ENCODE measurements at places on chromosomes 6 and 20.

DNA sequence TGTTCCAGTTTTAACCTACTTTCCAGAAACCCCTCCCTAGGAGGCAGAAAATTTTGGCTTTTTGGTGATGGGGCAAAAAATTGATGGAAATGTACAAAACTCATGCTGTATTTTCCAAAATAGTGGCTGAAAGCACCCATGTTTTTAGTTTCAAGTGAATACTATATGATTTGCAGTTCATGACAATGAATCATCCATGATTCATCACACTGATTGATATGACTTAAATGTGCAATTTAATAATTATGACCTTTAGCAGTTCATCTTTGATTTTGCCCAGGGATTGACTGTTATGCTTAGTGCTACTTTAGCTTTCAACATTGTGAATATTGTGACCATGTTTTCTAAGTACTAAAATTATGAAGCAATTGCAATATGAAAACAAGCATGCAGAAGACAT, 478.7 kb downstream of the HTR1B start:
- DNase-seq = no peak

DNA sequence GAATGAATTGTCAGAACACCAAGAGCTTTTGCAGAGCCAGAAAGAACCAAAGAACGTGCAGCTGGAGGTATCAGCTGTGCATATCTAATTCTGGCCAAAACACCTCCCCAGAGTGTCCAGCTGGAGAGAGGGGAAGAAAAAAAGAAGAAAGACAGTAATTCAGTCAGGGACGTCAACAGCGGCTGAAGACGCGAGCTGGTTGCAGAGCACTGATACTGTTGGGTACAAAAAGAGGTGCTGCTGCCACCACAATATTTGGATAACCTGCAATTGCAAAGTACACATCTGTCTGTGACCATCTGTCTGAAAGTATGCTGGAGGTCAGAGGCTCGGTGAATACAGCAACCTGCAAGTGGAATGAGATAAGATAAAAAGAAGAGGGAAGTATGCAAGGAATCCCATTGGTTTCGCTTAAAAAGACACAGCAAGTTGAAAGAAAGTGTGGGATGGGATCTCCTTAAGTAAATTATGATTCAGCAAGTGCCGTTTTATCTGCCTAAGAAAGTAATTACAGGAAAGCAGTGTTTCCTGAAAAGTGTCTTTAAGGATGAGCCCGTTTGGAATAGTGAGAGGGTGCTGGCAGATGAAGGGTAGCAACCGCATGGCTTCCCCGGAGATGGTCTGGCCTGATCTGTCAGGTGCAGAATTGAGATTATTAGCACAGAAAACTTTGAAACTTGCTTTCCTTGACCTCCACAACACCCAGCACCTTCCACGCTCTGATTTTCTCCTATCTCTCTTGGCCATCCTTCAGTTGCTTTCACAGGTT, 189.9 kb upstream of the PRDM1 start:
- no peak for DNase-seq

DNA sequence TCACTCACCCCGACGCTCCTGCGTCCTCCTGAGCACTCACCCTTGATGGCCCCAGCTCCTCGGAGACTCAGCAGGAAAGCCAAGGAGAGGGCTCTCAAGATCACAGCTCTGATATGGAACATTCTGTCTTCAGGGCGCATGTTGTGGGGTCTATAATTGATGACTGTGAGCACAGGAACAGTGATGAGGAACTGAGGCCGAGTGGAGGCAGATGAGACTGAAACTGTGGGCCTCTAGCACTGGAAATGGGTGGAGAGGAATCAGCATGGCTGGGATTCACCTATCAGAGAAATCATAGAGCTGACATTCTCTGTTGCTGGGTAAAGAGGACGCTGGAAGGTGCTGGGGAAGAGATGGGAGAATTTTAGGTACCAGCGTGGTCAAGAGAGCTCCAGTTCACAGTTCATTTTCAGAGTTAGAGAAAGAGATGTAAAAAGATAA, at the start of gene HLA-DPA1:
Gene HLA-DPA1, minus strand, starts transcription at position 219 of the 441 bp plus-strand sequence.
- no peak for DNase-seq

DNA sequence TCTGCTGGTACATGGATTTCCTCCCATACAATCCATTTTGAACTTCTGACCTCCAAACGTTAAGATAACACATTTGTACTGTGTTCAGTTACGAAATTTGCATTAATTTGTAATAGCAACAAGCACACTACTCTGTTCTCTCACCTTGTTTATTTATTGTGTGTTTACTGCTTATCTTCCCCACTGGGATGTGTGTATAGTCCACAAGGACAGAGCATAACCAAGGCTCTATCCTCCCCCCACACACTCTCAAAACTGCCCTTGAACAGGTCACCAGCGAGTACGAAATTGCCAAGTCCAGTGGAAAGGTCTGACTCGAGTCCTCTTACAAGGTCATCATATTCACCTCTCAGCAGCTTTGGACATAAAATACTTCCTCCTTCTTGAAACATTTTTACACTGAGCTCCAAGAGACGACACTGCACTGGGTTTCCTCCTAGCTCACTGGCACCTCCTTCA, 18.6 kb downstream of the ADTRP start:
- DNase-seq = no peak

- DNase-seq = no peak
These were observed 82.9 kb downstream of the RPP40 start for GRCh38 chr6:4920914-4921410.

DNA sequence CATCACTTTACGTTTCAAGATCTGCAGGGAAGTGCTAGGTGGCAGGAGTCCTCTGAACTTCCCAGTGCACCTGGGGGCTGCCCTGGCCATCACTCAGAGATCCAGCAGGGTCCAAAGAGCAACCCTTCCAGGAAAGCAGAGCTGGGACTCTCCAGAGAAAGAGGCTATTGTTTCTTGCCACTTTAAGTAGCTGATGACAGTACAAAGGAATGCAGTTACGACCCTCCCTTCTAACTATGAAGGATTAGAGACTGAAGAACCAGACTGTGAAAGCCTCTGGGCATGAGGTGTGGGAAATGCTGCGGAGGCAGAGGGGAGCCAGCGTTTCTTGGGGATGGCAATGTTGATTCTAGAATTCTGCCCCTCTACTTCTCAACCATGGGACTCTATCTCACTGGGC, 189.1 kb upstream of the SUPT3H start:
- no peak for DNase-seq

Measured in NCI-H1105 treated with DMSO at 0.1 percent for 48 hours (cell line).